ENCODE measurements at places on chromosomes 3 and 15. TPM values are rescaled to one million over a fixed set of nuclear protein-coding genes. Genes with fewer than 3 reads are reported as not detected.

The PAQR5 gene
- 0.58 TPM for total RNA-seq

The PROS1 gene
- 43.7 TPM for total RNA-seq

The EFHB gene
- total RNA-seq = under 0.01 TPM

The MLF1 gene
- total RNA-seq = 12.7 TPM

The APOD gene
- total RNA-seq = 1.4 TPM

The SUSD5 gene
- 11.3 TPM for total RNA-seq

The CHRNA7 gene
- total RNA-seq = 0.19 TPM

The EXD1 gene
- not detected for total RNA-seq

The TEX9 gene
- total RNA-seq = 8.7 TPM

The TRH gene
- total RNA-seq = under 0.01 TPM

The CCR3 gene
- total RNA-seq = not detected

The GRK7 gene
- total RNA-seq = not detected

The STXBP5L gene
- total RNA-seq = under 0.01 TPM

The DGKG gene
- 4.4 TPM for total RNA-seq

The SLC28A1 gene
- under 0.01 TPM for total RNA-seq

The BFSP2 gene
- total RNA-seq = not detected

The RTP1 gene
- under 0.01 TPM for total RNA-seq

The LRTM1 gene
- total RNA-seq = not detected

The CCR5 gene
- total RNA-seq = not detected

Data from regular cardiac myocyte (primary cell).